ENCODE measurements at places on chromosomes 2 and 18. TPM values are rescaled to one million over a fixed set of nuclear protein-coding genes. Genes with fewer than 3 reads are reported as not detected.

KCNG3 gene
- total RNA-seq: not detected

HPCAL1 gene
- total RNA-seq: 46.4 TPM

ST6GAL2 gene
- total RNA-seq: not detected

AQP12B gene
- total RNA-seq: not detected

CYRIA gene
- total RNA-seq: 1.5 TPM

REG3G gene
- not detected for total RNA-seq

CTLA4 gene
- total RNA-seq: not detected

ASXL3 gene
- total RNA-seq: 0.13 TPM

Measured in aortic smooth muscle cell (primary cell).